ENCODE measurements at places on chromosomes 16 and 17.

DNA sequence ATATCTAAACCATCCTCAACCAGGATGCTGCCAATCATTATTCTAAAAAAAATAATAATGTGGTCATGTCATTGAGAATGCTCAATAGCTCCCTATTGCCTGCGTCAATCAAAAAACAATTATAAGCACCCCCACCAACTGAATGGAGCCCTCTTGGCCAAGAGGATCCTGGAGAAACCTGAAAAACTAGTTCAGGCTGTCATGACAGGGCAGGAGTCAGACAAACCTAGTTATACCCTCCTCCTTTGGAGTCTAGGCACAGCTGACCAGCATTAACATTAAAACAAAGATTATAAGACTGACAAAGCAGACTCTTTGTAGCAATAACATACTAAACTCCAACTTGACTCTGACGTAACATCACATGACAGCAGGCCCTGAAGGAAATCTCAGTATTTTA, 119.2 kb upstream of the CCL2 start:
- no peak for DNase-seq

- no peak for DNase-seq
Measured at GRCh38 chr16:57740423-57741071, 5.0 kb downstream of the KATNB1 start.

DNA sequence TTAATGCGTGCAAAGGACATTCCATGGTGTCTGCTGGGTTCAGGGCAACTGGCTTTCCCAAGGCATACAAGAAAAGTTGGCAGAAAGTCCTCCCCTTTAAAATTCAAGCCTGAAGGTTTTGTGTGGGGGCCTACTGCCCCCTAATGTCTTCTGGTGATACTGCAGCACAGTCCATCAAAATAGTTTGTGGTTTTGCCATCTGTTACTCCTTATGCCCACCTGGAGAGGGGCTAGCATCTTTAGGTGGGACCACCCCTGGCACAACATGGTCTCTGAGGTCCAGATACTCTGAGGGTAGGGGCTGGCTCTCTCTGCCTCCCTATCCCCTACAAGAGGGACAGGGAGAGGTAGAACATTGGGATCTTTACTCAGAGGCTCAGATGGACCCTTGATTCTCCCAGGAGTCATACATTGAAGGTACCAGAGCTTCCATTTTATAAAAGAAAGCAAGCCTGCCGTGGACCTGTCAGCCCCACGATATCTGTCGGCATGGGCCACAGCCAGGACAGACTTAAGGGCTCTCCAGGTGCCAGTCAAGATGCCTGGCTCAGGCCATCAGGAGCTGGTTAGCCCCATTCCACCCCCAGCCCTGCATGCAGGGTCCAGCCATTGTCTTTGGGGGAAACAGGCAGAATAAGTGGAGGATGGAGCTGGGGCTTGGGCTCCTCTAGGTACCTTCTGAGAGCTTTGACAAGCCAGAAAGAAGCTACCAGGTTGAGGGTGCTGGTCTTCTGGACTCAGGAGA, 6.3 kb downstream of the ESRP2 start:
- DNase-seq, result peak; percentile 38

DNA sequence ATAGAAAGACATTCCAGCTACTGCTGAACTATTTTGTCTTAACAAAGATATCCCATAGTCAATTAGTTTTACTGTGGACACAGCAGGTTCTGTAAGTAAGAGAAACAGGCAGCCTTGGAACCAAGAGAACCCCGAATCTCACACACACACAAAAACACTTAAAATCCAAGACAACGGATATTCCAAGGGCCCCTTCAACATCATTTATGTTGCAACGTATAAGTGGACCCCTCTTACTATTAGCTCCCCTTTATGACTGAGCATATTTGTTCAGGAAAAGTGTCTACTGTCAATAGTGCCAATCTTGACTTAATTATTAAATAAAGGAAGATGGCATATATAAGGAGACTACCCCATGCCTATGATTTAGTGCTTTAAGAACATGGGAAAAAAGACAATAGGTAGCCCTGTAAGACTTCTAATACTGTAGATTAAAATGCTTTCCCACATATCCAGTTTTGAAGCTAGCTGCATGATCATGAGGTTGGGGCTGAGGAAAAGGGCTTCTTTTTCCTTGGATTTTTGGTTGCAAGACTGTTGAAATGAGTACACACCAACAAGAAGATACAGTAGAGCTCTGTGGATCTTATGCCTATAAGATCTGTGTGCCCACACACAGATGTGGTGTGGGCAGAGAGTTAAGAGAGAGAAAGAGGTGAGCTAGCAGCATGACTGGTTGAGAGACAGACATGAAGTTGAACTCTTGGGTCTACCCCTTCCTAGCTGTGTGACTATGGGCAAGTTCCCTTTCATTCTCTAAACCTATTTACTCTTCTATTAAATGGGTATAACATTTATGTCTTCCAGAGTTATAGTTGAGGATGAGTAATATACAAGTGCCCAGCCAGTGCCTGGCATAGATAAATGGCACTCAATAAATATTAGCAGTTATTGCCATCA, 3.0 kb downstream of the MMD start:
- no peak for DNase-seq

GRCh38 chr17:47821424-47822391, at the start of gene OSBPL7:
Gene OSBPL7, minus strand, starts transcription at chr17:47821794. Its CDS starts 1,516 bp downstream, at chr17:47820278.
- DNase-seq, result peak; percentile 36

DNA sequence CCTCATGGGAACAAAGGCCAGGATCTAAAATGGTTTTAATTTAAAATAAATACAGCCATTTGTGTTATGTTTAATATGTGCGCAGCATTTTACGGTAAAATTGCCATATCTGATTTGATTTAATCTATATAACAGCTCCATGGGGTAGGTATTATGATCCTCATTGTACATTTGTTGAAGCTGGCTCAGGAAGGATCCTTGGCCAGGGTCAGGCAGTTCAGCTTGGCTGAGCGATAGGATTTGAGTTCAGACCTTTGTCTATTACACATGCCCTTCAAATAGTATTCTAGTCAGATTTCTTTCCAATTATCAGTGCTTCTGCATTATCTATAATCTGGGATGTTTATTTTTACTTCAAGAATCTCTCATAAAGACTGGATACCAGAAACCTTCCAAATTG, 950.4 kb upstream of the EEF2KMT start:
- DNase-seq, result no peak

GRCh38 chr16:84889066-84889465, 69.3 kb downstream of the CRISPLD2 start:
- DNase-seq, result no peak

DNA sequence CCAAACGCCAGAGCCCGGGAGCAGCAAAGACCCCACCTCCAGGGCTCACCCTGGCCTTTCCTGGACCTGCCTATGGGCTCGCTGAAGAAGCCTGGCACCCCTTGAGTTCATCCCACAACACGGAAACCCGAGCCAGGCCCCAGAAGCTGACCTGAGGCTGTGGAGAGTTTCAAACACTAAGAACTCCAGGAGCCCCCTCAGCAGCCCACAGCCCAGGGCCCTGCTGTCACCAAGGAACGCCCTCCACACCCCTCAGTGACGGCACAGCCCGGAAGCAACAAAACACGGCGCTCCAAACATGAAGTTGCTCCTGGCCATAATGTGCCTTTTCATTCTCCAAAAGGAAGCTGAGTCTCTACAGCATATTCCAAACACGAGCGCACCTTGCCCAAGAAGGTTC, 9.2 kb downstream of the SLC38A10 start:
- DNase-seq, result no peak

GRCh38 chr17:46042925-46043324, 43.9 kb downstream of the STH start:
- DNase-seq, result no peak

DNA sequence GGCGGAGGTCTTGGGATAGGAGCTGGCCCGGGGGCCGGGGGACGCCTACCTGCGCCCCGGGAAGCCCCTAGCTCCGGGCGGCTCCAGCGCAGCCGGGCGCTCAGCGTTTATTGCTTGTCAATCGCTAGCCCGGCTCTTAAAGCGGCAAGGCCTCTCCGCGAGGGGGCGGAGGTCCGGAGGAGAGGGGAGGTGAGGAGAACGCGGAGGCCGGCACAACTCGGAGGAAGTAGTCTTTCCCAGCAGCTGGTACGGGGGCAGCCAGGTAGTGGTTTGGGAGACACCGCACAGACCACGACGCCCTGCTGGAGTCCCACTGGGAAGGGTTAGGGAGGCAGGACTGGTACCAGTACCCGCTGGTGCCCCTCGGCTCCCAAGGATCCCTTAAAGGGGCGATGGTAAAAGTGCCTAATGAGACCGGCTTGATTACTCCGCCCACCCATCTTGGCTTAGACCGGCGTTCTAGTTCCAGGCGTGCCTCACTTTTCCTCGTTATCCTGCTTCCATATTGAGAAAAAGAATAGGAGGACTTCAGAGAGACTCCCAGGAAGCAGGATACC, at the start of gene MPP2:
Gene MPP2 (minus strand): TSS at position 112 of the 557 bp plus-strand sequence. CDS start 3,076 bp downstream, outside the sequence.
- DNase-seq, result peak; percentile 19

DNA sequence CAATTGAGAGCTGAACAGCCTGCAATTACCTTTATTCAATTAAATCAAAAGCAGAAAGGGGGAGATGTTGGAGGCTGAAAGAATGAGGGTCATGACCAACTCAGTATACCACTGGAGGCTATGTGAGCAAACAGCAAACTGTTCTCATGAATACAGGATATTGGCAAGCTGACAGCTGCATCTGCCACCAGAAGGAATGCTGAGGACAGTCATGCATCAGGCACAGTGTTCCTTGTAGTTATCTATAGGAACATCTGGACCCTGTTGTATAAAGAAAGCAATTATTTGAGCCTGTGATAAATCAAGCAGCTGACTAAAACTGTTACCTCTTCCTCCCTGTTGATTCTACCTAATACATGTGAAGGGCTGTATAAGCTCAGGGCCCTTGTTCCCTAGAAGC, 2064.6 kb downstream of the TP53TG3F start:
- no peak for DNase-seq

DNA sequence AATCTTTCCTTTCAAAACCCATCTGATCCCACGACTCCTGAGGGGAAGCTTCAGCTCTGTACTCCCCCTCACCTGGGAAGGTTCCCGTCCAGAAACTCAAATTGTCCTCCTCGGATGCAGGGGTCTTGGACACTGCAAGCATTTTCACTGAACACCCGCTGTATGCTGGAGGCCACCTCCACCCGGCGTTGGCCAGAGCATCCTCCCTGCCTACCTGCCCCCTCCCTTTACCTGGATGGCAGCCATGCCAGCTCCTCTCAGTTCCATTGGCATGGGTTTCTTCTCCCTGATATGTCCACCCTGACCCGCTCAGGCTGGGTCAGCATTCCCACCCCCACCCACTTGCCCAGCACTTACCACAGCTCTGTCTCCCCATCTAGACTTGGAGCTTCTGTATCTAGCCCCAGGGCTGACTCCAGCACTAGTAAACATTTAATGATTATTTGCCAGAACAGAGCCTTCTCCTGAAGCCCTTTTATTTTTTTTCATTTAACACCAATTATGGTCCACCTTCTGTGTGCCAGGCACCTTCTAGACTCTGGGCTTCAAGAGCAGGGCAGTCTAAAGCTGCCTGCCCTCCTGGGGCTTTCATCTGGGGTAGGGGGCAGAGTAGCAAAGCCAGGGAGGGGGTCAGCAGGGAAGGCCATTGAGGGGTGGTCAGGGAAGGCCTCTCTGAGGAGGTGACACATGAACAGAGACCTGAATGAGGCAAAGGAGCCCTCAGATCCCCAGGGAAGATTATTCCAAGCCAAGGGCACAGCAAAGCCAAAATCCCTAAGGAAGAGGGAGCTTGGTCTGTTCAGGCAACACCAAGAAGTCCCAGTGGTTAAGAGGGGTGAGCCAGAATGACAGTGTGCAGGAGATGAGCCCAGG, 8.9 kb upstream of the KRT19 start:
- no peak for DNase-seq

DNA sequence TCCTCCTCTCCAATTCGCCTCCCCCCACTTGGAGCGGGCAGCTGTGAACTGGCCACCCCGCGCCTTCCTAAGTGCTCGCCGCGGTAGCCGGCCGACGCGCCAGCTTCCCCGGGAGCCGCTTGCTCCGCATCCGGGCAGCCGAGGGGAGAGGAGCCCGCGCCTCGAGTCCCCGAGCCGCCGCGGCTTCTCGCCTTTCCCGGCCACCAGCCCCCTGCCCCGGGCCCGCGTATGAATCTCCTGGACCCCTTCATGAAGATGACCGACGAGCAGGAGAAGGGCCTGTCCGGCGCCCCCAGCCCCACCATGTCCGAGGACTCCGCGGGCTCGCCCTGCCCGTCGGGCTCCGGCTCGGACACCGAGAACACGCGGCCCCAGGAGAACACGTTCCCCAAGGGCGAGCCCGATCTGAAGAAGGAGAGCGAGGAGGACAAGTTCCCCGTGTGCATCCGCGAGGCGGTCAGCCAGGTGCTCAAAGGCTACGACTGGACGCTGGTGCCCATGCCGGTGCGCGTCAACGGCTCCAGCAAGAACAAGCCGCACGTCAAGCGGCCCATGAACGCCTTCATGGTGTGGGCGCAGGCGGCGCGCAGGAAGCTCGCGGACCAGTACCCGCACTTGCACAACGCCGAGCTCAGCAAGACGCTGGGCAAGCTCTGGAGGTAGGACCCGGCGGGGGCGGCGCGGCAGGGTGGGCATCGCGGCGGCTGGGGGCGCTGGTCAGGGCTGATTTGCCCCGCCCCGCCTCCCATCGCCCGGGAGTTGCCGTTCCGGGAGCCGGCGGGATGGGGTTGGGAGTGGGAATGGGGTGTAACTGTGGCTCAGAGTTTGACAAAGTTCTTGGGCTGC, 567 bp downstream of the SOX9 start:
- no peak for DNase-seq

DNA sequence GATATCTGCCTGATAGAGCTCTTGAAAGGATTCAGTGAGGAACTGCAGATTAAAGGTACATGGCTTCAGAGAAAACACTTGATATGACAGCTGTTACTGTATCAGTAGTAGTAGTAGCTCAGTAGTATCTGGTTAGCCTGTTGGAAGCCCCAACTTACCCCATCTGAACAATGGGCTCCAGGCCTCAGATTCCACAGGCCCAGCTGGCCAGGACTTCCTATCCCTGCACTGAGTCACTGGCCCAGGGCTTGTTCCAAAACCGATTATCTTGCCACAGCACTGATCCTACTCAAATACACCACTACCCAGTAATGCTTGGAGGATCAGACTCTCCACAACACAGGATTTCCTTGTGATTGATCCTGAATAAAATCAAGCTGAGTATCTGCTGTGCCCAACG, 32.6 kb downstream of the DCUN1D3 start:
- no peak for DNase-seq

DNA sequence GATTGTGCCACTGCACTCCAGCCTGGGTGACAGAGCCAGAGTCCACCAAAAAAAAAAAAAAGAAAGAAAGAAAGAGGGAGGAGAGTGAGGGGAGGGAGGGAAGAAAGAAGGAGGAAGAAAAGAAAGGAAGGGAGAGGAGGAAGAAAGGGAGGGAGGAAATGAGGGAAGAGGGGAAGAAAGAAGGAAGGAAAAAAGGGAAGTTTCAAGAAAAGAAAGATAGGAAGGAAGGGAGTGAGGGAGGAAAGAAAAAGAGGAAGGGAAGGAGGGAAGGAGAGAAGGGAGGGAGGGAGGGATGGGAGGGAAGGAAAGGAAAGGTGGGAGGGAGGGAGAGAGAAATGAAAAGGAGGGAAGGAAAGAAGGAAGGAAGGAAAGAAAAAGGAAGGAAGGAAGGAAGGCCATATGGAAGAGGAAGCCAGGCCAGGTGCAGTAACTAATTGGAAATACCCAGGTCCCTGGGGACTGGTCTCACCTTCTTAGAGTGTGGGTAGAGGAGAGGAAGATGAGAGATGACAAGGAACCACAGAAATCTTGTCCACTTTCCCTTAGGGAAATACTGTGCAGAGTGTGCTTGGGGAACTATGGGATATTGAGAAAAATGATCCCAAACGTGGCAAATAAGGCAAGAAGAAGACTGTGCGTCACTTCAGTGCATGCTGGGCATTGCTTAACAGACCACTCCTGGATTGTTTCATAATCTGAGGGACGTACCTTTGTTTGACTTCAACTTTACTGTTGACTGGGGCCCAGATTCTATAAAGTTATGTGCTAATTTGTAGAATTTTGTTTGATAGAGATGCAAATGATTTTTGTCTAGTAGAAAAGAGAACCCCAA, 15.1 kb upstream of the CSNK2A2 start:
- DNase-seq, result no peak
